ENCODE measurements at places on chromosomes 12 and 14.
A peak's percentile ranks its signal among the peaks of the same experiment; 100 is the strongest.

GRCh38 chr12:11133816-11134215, 628 bp downstream of the TAS2R30 start:
- DNase-seq, result no peak

DNA sequence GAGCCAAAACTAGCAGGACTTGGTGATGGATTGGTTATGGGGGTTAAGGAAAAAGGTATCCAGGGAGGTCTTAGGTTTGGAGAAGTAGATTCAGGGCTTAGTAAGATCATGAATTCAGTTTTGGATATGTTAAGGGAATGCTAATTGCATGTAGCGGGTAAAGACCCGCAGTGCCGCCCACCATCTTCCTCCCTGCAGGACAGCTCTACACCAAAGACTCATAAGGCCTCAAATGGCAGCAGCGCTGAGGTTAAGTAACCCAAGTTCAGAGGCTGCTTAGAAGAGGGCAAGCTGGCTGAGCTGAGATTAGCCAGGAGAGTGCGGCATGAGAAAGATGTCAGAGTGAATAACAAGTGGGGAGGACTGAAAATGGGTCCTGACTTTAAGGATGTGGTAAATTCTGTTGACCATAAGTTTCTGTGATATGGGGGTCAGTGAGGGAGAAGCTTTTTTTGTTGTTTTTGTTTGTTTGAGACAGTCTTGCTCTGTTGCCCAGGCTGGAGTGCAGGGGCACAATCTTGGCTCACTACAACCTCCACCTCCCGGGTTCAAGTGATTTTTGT, 26.2 kb downstream of the RAD9B start:
- DNase-seq, result no peak

DNA sequence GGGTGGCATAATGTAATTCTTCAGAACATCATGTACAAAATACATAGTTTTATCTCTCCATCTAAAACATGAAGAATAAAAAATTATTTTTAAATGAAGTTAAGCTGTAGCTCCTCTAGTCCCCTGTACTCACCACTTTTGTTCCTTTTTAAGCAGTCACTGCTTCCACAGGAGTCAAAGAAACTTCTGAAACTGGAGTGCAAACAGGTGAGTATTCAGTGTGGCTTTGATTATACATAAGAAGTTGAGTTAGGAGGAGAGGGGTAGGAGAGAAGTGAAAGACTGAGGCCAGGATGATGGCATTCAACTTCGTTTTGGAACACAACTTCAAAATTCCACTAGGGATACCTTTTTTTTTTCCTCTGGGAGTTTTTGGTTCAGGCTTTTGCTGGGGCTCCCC, 131.4 kb upstream of the CNTN1 start:
- no peak for DNase-seq

DNA sequence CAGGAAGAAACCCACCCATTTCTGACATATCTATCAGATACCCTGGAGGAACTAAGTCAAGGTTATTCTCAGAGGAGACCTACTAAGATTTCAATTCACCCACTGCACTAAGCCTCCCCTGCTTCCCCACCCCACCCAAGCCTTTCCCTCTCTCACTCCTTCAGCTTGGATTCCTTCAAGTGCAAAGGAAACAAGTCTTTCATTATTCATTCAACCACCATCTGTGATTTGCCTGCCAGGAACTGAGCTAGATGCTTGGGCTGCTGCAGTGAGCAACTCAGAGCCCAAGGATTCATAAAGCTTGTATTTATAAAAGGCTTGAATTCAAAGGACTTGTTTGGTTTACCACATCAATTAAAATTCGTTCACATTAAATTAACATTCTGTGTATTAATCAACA, 161.3 kb downstream of the GXYLT1 start:
- DNase-seq, result no peak

DNA sequence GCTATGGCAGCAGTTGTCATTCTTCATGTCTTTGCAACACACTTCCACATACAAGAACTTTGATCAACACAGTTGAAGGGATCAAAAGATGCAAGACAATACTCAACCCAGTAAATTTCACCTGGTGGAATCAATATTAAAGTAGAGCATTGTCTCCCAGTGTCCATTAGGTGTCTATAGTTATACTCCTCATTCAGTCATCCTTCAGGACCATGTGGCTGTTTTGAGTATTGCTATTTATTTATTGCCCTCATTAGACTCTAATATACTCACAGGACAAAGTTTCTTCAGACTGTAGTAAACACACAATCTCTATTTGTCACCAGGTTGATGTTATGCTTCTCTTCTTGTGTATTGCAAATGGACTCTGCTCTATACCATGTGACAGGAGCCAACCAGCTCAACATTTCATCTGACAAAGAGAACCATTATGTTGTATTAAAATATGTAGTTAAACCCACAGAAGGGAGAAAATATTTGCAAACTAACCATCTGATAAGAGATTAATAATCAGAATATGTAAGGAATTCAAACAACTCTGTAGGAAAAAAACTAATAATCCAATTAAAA, 146.6 kb downstream of the TGFB3 start:
- no peak for DNase-seq

DNA sequence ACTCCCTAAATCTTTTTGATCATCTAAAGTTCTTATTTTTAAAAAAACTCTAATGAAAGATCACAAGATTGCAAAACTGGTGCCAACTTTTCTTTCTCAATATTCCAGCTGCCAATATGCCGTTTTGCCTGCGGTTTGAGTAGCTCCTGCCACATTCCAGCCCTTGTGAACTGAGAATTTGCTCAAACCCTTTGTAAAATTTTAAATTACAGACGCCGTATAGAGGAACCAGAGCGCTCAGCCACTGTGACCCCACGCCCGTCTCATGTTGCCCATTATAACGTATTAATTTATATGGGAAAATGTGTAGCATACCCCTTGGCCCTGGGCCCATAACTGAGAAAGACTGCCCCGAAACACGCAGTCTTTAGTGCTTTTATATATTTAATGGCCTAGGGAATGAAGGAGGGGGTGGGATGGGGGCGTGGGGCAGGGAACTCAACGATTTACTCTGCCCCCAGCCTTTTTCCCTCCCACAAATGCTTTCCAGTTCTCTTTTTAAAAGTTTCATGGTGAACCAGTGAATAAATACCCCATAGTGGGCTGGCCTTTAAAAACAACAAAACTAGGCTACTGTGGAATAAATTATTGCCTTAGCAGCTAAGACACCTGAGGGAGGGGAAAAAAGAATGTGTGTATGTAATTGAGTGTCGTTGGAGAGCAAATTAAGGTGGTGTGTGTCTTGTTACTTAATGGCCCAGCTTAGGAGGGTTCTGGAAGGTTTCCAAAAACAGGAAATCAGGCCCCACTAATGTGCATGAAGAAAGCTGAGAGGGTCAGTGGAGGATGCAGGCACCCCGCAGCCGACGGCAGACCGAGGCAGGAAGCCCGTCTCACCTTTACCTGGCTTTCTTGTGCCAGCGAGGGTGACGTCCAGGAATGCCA, 45.7 kb upstream of the RFLNA start:
- no peak for DNase-seq

- no peak for DNase-seq
These were observed 30.4 kb upstream of the RNU6-7 start for GRCh38 chr14:32171469-32171868.

GRCh38 chr12:13230500-13230899, 34.0 kb downstream of the EMP1 start:
- peak; percentile 35 for DNase-seq

GRCh38 chr14:101125313-101125712, 221.8 kb upstream of the RTL1 start:
- DNase-seq, result no peak

- DNase-seq, result peak; percentile 49
These were observed at the start of gene BMAL2 for GRCh38 chr12:27332714-27333402. TSS of gene BMAL2 (plus strand) at chr12:27332836. CDS start at chr12:27333073, 237 bp downstream.

GRCh38 chr12:50839042-50839441, 3.7 kb upstream of the TMPRSS12 start:
- DNase-seq, result no peak

GRCh38 chr14:97723819-97724218, 926.6 kb downstream of the VRK1 start:
- DNase-seq, result no peak

- no peak for DNase-seq
These were observed 11.4 kb downstream of the MANSC1 start for GRCh38 chr12:12338527-12339168.

DNA sequence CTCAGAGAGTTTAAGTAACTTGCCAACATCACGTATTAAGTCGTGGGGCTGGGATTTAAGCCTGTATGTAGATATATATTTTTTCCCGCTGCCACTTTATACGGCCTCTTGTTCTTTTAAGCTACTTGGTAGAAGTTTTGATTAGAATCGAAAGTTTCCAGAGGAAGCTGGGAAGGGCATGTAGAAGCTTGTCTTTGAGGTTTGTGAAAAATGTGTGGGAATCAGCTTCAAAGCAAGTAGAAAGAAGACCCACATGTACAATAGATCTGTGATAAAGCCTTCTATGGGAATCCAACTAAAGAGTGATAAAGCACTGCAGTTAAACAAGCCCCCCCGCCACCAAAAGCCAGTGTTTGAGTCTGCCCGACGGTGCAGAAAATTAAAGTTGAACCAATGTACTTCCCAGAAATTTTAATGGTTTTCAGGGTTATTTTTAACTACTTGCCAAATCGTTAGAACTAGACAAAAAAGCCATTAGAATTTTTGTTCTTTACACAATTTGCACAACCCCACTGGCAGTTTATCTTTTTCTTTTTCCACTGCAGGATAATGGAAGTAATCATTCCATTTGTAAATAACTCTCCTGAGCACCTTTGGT, 25.5 kb downstream of the SERPINA11 start:
- no peak for DNase-seq

DNA sequence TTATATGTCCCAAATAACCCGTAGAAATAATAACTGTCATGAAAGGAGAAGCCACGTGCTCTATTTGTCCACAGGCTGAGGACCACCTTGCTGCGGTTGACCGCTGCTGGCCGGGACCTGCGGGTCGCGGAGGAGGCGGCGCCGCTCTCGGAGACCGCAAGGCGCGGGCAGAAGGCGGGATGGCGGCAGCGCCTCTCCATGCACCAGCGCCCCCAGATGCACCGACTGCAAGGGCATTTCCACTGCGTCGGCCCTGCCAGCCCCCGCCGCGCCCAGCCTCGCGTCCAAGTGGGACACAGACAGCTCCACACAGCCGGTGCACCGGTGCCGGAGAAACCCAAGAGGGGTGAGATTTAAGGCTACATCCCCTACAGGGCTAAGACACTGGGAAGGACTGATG, 21.0 kb downstream of the RPGRIP1 start:
- no peak for DNase-seq

GRCh38 chr12:114697243-114697716, 13.3 kb upstream of the TBX3 start:
- DNase-seq, result no peak

GRCh38 chr12:105296116-105297089, 34.1 kb upstream of the C12orf75 start:
- DNase-seq, result peak; percentile 12

GRCh38 chr12:46449856-46450255, 77.3 kb upstream of the SLC38A2 start:
- DNase-seq, result no peak

- peak; percentile 99 for DNase-seq
These were observed at the start of gene NFATC4 for GRCh38 chr14:24367514-24368211. TSS of gene NFATC4 (plus strand) at chr14:24368184. CDS start at chr14:24368341, 157 bp downstream.

GRCh38 chr14:42004321-42004720, 397.6 kb downstream of the LRFN5 start:
- DNase-seq, result no peak

- no peak for DNase-seq
These were observed 126.1 kb downstream of the SPTSSA start for GRCh38 chr14:34335968-34336367.

GRCh38 chr12:88844426-88844825, 264.2 kb upstream of the KITLG start:
- no peak for DNase-seq

GRCh38 chr12:124195567-124195942, 99.3 kb upstream of the RFLNA start:
- DNase-seq, result no peak

- no peak for DNase-seq
These were observed 593 bp downstream of the UNC119B start for GRCh38 chr12:120710805-120711296.

GRCh38 chr12:121753844-121754264, 39.6 kb downstream of the RHOF start:
- no peak for DNase-seq

GRCh38 chr14:75081660-75082229, 12.3 kb downstream of the ZC2HC1C start:
- DNase-seq, result no peak

DNA sequence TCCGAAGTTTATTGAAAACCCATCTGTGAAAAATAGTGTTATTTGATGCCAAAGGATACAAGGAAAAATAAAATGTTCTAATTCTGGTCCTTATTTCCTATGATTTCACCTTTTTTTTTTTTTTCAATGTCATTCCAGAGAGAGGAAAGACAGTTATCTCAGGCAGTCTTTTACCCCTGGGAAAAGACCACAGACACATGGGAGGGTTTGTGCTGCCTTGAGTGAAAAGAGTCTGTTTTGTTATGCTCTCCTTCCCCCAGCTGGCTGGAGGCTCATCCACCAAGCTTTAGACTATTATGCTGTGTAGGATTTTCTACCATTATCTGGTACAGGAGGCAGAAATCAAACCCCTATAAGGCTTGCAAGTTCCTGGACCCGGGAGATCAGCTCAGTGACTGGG, 151.8 kb downstream of the CRADD start:
- DNase-seq, result no peak

- peak; percentile 77 for DNase-seq
These were observed 25.0 kb downstream of the PRICKLE1 start for GRCh38 chr12:42564556-42564955.

DNA sequence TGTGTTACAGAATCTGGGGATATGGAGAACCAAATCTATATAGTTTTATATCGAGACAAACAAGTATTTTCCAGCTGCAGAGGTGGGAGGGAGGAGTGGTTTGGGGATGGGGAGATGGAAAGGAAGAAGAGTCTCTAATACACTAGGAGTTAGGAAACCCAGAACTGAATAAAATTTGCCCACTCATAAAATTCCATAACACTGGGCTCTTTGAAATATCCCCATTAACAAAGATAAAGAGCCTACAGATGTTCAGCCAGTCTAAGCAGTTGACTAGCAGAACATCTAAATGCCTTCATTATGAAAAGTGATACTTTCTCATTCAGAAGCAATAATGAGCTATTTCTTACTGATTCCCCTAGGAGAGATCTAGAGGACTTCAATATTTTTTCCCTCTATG, 151.7 kb upstream of the GZMB start:
- no peak for DNase-seq

GRCh38 chr14:99029145-99029915, 242.7 kb downstream of the BCL11B start:
- no peak for DNase-seq

- DNase-seq, result no peak
These were observed 369 bp downstream of the DEPDC4 start for GRCh38 chr12:100266585-100266834.

GRCh38 chr12:116213885-116214527, 63.5 kb downstream of the MED13L start:
- DNase-seq, result no peak

- no peak for DNase-seq
These were observed 84.9 kb upstream of the CLMN start for GRCh38 chr14:95404583-95404982.

GRCh38 chr14:99286761-99287160, 14.8 kb upstream of the BCL11B start:
- no peak for DNase-seq
